Mesothelial cell of epicardium (in vitro differentiated cells): ENCODE measurements at places on chromosomes 1 and 21. TPM values are rescaled to one million over a fixed set of nuclear protein-coding genes. Genes with fewer than 3 reads are reported as not detected.

DNA sequence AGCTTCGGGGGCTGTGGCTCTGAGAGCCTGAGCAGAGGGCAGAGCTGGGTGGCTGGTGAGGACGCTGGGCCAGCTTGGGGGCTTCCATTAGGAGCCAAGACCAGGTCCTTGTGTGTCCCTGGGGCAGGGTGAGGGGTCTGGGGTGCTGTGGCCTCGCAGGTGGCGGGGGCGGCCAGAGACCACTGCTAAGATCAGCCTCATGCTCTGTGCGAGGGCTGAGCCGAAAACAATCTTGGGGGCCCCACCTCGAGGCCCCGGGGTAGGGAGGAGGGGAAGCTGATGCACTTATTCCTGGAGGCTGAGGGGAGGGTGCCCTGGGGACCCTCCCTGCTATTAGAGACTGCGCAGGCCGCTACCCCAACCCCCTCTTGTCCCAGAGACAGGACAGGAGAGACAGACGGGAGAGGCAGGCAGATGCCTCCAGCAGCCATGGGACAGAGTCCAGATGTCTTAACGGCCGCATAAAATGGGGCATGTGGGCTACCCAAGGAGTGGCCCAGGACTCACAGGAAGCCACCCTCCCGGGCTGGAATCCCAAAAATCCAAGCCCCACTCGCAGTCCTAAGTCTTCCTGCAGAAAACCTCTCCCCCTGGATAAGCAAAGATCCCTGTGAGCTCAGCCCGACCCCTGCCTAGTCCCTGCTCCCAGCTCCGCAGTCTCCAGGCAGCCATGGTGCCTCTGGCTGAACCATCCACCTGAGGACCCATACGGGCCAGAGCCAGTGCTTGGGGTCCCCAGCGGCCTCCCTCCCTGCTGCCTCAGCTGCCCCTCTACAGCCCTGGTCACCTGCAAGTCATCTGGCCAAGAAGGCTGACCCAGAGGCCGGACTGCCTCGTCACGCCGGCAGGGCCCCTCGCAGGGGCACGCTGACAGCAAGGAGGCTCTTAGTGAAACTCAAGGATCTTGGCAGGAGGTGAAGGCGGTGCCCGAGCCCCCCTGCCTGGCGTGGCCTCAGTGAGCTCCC, 43.6 kb upstream of the COL18A1 start:
- H3K27me3 ChIP-seq, result peaks cover 4% of the 10 kb centered on the region
- no peaks in the 10 kb centered on the region for H3K36me3 ChIP-seq
- peaks cover 64% of the 10 kb centered on the region for H3K4me1 ChIP-seq
- no peak for DNase-seq
- no peak overlapping the region for H3K27ac ChIP-seq
- H3K4me3 ChIP-seq, result no peak overlapping the region

- peaks cover 4% of the 10 kb centered on the region for H3K4me1 ChIP-seq
- DNase-seq, result no peak
- no peaks in the 10 kb centered on the region for H3K27me3 ChIP-seq
- H3K4me3 ChIP-seq, result no peak overlapping the region
These were observed 55.0 kb upstream of the RIPK4 start for GRCh38 chr21:41821756-41822431.

GRCh38 chr1:60017508-60018205, 55.9 kb downstream of the C1orf87 start:
- H3K36me3 ChIP-seq, result no peaks in the 10 kb centered on the region
- H3K27me3 ChIP-seq, result peaks cover 30% of the 10 kb centered on the region
- H3K27ac ChIP-seq, result no peak overlapping the region
- DNase-seq, result no peak

DNA sequence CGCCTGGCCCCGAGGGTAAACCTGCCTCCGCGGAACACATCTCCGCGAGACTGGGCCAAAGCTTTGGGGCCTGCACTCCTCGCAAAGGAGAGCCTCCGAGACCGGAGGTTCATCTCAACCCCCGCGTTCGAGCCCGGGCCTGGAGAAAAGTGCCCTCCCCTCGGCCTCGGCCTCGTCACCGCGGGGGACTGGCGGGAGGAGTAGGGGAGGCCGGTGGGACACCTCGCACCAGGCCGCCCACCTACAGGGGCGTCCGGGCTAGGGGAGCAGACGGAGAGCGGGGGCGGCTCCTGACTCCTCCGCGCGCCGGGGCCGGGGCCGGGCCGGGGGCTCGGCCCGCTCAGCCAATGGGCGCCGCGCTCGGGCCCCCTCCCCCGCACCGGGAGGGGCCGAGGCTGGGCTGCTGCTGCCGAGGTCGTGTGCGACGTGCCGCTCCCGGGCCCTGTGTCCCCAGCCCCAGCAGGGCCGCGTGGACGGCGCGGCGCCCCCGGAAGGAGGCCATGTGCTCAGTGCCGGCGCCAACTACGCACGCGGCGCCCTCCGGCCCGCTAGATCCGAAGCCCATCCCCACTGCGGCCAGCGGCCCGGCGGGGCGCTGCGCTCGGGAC, 684 bp downstream of the SLC2A1 start:
- peaks cover 67% of the 10 kb centered on the region for H3K4me1 ChIP-seq
- peak overlapping the region; percentile 96 for H3K4me3 ChIP-seq
- peak; percentile 50 for DNase-seq
- H3K27ac ChIP-seq, result peak overlapping the region; percentile 66
- H3K36me3 ChIP-seq, result peaks cover 18% of the 10 kb centered on the region
- H3K27me3 ChIP-seq, result no peaks in the 10 kb centered on the region

GRCh38 chr1:166026143-166026542, 140.7 kb downstream of the FAM78B start:
- no peaks in the 10 kb centered on the region for H3K36me3 ChIP-seq
- H3K4me1 ChIP-seq, result no peaks in the 10 kb centered on the region
- H3K4me3 ChIP-seq, result no peak overlapping the region
- no peak overlapping the region for H3K27ac ChIP-seq

- peaks cover 9% of the 10 kb centered on the region for H3K4me1 ChIP-seq
- no peaks in the 10 kb centered on the region for H3K36me3 ChIP-seq
- peak; percentile 35 for DNase-seq
- H3K27ac ChIP-seq, result no peak within 1 kb of the TSS
- peaks cover 81% of the 10 kb centered on the region for H3K27me3 ChIP-seq
- H3K4me3 ChIP-seq, result peak within 1 kb of the TSS; percentile 64
These were observed at the start of gene BATF3 for GRCh38 chr1:212699625-212700222. BATF3 (minus strand) TSS chr1:212699840; CDS start chr1:212699762, 78 bp downstream.

DNA sequence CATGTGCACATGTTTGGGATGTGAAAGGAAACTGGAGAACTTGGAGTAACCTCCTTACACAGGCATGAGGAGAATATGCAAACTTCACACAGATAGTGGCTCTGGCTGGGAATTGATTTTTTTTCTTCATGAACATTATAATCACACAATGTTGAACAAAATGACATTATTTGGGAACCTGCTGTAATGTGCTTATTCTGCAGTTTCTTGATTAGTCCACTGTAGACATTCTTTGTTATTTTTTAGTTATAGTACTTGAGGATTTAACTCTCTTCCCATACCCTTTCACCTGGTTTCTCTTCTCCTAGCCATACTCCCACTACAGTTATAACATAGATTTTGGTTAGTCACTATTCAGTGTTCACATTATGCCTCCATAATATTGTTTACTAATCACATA, 68.3 kb downstream of the ATG4C start:
- H3K27me3 ChIP-seq, result no peaks in the 10 kb centered on the region
- H3K27ac ChIP-seq, result no peak overlapping the region
- no peak for DNase-seq
- peaks cover 9% of the 10 kb centered on the region for H3K36me3 ChIP-seq

BPNT1 gene
- 23.2 to 26.6 TPM (median 23.9 TPM) in 3 replicates for total RNA-seq

ERICH3 gene
- not detected in 3 replicates for total RNA-seq

UBXN10 gene
- 2.2 to 2.6 TPM (median 2.3 TPM) in 3 replicates for total RNA-seq
